Activated T-cell treated with anti-CD3 and anti-CD28 coated beads, Interleukin-2, amount 50 U/mL, for 48 hours (primary cell): ENCODE measurements at places on chromosomes 5 and 9.

DNA sequence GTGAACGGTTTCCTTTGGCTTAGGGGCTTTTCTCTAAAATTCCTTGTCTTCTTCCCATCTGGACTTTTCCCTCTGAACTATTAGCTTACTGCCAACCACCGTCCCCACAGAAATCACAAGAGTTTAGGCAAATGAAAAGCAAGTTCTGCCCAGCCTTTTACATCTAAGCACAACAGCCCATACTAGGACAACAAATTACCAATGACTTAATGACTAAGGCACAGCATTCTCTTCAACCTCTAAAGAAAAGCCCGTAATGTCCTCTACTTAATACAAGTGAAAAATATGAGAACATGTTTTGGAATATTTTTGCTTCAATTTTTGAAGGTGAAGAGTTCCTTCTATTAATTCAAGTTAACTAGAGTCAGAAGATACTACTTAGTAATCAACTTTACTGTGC, 1.2 kb downstream of the ZBTB5 start:
- DNase-seq, result no peak

DNA sequence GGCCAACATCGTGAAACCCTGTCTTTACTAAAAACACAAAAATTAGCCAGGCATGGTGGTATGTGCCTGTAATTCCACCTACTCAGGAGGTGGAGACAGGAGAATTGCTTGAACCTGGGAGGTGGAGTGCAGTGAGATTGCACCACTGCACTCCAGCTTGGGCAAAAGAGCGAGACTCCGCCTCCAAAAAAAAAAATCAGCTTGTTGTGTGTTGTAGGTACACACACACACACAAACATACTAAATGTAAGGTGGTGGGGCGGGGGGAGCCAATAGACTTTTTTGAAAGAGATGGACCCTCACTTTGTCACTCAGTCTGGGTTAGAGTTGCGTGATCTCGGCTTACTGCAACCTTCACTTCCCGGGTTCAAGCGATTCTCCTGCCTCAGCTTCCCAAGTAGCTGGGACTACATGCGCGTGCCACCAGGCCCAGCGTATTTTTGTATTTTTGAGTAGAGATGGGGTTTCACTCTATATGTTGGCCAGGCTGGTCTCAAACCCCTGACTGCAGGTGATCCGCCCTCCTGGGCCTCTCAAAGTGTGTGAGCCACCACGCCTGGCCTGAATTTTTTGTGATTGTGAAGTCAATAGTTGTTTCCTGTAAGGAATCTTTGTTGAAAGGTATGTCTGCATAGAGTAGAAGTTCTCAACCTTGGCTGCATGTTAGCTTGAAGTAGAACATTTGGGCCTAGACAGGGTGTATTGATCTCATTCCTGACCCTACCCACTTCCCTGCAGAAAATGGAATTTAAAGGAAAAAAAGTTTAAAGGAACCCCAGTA, 13.7 kb downstream of the NPM1 start:
- DNase-seq, result peak; percentile 24

GRCh38 chr9:74803376-74804017, 84.2 kb downstream of the TRPM6 start:
- no peak for DNase-seq

DNA sequence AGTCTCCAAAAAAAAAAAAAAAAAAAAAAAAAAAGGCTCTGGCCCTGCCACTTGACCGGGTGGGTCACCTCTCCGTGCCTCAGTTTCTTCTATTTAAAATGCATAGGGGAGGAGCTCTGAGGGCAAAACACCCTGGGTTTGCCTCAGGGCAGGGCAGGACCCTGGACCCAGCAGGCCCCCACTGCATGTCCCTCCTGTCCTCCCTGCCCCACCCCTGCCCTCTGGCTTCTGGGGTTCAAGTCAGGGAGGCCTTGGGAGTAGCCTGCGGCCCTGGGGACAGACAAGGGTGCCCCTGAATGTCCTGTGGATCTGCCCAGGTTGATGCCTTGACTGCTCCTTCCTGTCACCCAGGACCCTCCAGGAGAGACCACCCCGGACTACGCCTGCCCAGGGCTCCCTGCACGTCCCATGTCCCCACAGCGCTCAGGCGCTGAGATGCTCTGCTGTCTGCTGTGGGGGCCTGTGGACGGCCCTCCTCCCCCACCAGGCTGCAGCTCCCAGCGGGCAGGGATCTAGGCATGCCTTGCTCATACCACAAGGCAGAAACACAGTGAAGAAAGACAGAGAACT, 35.4 kb downstream of the ADAMTS2 start:
- DNase-seq, result no peak

GRCh38 chr5:149485655-149486615, 65.3 kb downstream of the CSNK1A1 start:
- no peak for DNase-seq

GRCh38 chr9:12425878-12426864, 267.0 kb upstream of the TYRP1 start:
- DNase-seq, result no peak

DNA sequence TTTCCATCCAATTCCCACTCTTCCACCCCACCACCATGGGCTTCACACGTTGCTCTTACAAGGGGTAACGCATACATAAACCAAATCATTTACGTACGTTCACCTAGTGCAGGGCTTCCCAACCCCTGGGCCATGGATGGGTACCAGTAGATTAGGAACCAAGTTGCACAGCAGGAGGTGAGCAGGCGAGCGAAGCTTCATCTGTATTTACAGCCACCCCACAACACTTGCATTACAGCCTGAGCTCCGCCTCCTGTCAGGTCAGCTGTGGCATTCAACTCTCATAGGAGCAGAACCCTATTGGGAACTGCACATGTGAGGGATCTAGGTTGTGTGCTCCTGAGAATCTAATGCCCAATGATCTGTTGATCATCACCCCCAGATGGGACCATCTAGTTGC, 82.3 kb downstream of the CEMIP2 start:
- no peak for DNase-seq

DNA sequence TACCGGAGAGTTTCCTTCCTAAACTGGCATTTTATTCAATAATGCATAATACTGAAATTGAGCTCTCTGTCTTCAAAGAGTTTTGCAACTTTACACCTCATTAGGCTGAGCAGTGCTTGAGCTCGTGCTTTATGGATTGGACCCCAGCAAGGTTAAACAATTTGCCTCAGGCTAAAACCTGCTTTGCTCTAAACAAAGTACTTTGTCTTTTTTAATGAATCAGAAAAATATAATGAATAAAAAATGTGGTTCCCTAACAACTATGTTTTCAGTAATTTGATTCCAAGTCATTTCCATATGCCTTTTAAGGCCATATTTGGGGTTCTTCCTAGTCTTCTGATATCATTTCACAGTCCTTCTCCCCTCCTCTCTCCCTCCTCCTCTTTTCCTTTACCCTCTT, 20.0 kb downstream of the ZNF366 start:
- DNase-seq, result no peak
